ENCODE measurements at places on chromosomes 11 and 22.

DNA sequence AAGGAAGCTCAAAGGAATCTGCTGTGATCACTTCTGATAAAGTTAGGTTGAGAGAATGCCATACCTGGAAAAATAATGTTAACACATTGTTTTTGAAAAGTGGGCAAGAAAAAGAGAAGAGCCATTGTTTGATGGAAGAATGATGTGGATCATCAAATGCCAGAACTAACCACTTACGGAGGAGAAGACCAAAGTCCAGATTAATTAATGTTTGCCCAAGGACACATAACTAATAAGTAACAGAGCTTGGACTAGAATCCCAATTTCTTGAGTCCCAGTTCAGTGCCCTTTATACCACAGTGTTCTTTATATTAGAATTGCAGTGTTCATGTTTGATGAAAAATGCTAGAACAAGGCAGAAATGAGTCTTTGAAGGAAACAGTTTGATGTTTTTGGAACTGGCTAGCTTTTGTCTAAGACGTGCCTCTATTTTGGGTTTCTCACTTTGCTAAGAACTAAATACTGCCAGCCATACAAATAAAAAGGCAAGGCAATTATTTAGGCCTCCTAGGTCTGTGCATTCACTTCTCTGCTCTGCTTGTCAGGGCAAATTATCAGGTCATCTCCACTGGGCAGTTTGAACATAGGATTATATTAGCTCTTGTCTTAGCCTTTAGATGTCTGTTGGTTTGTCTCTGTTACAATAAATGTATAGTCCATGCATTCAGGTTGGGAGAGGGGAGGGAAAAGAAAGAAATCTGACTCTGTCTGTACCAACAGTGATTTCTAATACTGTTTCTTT, 72.3 kb downstream of the TRIM44 start:
- no peak for DNase-seq

DNA sequence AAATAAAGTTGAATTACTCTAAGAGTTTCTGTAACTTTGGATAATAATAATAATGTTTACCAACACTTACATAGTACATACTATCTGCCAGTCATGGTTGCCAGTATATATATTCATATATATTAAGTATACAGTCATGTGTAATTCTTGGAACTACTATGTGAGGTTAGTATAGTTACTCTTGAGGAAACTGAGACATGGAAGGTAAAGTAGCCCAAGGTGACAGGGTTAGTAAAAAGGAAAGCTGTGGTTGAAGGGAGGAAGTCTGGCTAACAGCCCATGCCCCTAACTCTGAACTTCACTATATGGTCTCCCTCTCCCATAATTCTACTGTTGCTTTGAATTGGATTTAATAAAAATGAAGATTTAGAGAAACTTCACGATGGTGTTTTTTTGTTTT, 24.9 kb downstream of the FDX1 start:
- DNase-seq, result no peak

GRCh38 chr11:134847083-134847715, 435.2 kb upstream of the B3GAT1 start:
- DNase-seq, result no peak

DNA sequence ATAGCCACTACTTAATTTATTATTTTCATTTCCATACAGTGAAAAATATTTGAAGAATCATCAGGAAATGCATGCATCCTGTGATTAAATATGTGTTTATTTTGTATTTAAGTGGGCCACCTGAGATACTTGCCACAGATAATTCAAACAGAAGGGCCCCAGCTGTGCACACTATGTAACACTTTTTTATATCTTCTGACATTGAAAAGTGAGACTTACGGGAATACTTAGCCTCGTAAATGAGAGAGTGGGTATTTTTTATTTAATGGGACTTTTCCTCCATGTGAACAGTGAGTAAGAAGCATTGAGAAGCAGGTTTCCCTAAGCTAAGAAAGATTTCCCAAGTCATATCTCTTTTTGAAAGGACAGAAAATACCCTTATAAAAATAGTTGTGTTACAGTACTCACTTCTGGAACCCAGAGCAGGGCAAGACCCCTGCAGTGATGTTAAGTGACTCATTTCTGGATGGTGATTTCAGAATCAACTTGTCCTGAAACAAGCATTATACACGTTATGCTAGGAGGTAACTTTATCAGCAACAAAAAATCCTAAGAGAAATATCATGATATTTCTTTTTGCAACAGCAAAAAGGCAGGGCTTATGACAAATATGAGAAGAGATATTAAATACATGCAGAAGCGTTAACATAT, 478.1 kb upstream of the CHORDC1 start:
- DNase-seq, result no peak

DNA sequence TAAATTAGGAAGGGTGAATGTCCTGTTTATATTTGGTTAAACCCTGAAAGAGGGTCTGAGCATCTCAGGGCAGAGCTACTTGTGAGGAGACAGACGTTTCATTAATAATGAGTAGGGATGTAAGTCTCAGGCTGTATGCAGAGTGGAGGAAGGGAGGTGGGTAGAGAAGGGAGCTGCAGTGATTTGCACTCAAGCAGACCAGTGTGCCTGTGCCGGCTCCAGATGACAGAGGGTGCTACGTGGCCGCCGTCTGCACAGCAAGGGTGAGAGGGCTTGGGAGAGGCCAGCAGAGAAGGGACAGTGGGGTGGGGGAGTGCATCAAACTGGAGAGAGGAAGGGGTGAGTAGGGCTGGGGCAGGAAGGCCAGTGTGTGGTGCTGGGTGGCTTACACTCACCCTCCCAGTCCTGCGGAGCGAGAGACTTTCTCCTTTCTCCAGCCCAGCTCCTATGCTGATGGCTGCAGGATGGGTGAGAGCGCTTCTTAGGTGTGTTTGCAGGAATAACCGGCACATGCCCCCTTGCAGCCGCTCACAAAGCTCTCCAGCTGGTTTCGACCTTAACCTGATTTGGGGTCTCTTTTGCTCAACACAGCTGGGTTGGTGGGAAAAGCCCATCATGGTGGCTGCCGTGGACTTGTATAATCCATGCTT, 130.6 kb downstream of the ST3GAL4 start:
- no peak for DNase-seq

GRCh38 chr11:15483205-15483604, 368.5 kb downstream of the INSC start:
- no peak for DNase-seq

DNA sequence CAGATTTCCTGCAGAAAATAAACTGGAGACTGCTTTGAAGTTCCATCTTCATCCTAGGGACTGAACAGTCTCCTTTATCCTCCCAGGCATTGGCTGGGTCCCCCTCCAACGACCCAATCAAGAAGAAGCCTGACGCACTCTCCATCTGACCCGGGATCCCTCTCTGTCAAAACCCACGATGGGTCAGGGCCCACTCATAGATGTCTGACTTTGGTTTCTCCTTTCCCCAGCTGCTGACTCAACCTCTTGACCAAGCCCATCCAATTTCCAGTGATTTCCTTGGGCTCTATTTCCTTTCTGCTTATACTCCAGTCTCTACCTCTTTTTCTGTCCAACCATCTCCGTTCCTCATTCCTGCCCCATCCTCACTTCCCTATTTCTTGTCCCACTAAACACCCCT, 189.7 kb downstream of the MIAT start:
- DNase-seq, result no peak

GRCh38 chr22:17199003-17199731, 20.1 kb downstream of the ADA2 start:
- DNase-seq, result no peak

DNA sequence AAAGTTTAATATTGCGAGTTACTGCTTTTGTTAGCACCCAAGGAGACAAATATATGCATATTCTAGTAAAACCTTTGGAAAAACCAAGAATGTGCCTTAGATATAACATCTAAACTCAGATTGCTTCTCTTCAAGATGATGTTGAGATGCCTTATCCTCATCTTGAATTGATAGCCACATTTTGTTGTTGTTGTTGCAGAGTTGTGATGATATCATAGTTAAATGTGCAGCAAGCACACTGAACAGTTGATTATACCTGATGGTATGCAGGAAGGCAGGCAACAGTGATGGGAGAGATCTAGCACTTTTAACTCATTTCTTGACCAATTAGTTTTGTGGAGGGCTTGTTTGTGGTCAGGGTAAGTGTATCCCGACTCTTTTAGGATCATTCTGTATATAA, 48.0 kb downstream of the KDM2A start:
- DNase-seq, result no peak

GRCh38 chr11:269146-269890, 8.9 kb upstream of the NLRP6 start:
- peak; percentile 11 for DNase-seq

GRCh38 chr11:134459246-134460061, 47.4 kb upstream of the B3GAT1 start:
- DNase-seq, result no peak

DNA sequence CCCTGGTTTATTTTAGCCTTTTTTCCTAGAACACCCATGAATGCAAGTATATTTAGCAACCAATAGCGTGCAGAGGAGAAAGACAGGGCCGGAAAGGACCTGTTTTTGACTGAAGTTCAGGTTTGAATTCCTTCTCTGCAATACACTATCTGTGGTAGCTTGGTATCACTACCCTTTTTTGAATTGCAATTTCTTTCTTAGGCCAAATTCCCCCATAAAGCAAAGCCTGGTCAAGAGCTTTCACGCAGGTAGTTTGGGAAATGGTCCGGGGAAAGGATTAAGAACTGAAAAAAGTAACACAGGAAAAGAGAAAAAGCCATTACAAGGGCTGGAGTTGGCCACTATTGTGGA, 38.8 kb upstream of the PAMR1 start:
- no peak for DNase-seq

DNA sequence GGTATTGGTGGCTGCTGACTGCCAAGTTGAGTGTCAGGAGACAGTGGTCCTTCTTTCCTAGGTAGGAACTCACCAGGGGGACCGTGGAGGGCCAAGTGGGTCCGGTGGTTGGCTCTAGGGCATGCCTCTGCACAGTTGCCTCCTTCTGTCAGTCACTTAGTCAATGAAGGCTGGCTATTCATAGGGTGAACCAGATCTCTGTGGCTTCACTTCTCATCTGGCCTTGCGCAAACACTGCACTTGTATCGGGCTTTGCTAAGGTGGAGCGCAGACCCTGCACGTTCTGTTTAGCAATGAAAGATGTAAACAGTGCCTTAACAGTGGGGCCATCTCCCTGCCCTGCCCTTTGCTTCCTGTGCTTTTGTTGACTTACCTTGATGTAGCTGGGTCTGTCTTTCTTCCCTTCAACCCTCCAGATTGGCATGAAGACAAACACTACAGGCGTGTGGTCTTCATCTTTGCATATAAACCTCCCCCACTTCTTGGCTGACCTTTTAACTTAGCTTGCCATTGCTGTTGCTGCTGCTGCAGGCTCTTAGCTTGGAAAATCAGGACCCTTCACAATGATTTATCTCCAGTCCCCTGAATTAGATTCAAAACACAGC, 6.7 kb upstream of the SORL1-AS1 start:
- no peak for DNase-seq

GRCh38 chr11:39678996-39679395, 1780.5 kb downstream of the LRRC4C start:
- no peak for DNase-seq

- no peak for DNase-seq
Observed at GRCh38 chr11:11724994-11725393, 103.2 kb upstream of the GALNT18 start.

DNA sequence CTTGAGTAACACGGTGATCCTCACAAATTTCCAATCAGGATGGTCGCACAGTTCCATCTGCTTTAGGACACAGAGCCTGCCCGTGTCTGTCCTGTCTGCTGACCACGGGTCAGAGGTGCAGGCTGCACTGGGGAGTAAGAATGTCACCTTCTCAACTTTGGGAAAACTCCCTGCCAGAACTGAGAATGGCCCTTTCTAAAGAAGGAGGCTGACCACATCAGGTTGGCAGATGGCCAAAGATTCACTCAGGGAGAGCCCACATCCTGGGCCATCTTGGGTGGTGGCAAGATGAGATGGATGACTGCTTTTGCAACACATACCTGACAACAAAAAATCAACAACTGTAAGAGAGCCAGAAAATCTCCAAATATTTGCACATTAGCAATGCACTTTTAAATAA, 101.9 kb downstream of the IGLL1 start:
- no peak for DNase-seq

- no peak for DNase-seq
Observed at GRCh38 chr11:78078218-78079167, 1.2 kb downstream of the NDUFC2 start.

DNA sequence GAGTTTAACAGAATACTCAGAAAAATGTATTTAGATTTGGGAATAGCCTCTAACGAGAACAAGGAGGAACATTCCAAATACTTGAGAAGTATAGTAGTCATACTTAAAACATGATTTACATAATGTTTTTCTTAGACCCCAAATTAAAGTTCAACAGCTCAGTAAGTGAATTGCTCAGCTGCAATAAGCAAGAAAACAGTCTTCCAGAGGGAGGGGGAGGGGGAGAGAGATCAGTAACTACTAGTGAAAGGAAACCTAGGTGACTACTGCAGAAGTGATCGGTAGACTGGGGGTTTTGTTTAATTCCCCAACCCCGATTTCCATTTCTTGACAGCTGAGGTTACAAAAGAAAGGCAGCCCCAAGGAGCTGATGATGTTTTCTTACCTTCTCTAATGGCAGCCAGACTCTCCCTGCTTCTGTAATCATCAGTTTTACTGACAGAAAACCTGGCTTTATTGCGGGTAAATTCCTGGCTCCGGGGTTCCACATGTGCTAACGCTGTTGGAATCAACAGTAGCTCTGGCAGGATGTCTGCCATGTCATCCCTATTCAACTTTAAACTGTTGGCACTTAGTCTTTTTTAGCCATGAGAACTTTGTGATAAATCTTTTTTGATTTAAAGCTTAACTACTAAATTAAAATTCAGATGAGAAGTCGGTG, 82.4 kb upstream of the BIRC3 start:
- DNase-seq, result no peak

DNA sequence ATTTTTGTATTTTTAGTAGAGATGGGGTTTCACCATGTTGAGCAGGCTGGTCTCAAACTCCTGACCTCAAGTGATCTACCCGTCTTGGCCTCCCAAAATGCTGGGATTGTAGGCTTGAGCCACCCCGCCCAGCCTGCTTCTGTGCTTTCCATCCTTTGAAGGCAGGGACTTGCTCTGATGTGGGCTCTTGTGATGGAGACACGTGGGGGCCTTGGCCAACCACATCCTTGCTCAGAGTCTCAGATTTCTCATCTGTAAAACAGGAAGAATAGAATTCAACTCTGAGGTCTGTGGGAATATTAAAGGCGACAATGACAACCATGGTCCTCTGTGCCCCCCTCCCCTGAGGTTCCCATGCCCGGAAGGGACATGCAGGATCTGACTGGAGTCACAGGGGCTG, 3.8 kb upstream of the GGA1 start:
- DNase-seq, result no peak

- DNase-seq, result no peak
Observed at GRCh38 chr11:94297985-94298576, 6.3 kb upstream of the IZUMO1R start.

GRCh38 chr11:18699269-18699596, 654 bp downstream of the TMEM86A start:
- DNase-seq, result no peak

GRCh38 chr11:72026090-72026489, 27.4 kb downstream of the IL18BP start:
- no peak for DNase-seq

GRCh38 chr11:3995949-3996554, 98.5 kb upstream of the RRM1 start:
- no peak for DNase-seq

All from stimulated activated CD8-positive, alpha-beta memory T cell treated with anti-CD3 and anti-CD28 coated beads, Interleukin-7, amount 100 ng/mL, for 1 hour (primary cell).